ENCODE measurements at places on chromosomes 6 and 20.

DNA sequence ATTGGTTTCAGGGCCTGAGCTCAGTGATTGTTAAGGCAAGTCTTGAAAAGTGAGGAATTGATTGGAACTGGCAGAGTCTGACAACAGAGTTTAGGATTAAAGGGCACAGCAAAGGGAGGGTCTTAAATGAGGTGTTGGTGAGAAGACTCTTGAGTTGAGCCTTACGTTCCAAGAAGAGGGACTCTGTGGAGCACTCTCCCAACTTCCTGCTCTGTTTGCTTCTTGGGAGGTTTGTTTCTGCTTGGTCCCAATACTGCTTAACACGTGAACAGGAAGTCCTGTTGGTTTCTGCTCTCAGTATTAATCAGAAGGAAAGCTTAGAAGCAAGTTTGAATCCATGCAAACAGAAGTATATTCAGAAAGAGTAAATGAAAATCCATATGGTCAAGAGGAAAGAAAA lies 15.6 kb upstream of the SYNDIG1 start:
- DNase-seq = no peak

GRCh38 chr20:13852306-13852705 lies 67.5 kb downstream of the NDUFAF5 start:
- DNase-seq = no peak

DNA sequence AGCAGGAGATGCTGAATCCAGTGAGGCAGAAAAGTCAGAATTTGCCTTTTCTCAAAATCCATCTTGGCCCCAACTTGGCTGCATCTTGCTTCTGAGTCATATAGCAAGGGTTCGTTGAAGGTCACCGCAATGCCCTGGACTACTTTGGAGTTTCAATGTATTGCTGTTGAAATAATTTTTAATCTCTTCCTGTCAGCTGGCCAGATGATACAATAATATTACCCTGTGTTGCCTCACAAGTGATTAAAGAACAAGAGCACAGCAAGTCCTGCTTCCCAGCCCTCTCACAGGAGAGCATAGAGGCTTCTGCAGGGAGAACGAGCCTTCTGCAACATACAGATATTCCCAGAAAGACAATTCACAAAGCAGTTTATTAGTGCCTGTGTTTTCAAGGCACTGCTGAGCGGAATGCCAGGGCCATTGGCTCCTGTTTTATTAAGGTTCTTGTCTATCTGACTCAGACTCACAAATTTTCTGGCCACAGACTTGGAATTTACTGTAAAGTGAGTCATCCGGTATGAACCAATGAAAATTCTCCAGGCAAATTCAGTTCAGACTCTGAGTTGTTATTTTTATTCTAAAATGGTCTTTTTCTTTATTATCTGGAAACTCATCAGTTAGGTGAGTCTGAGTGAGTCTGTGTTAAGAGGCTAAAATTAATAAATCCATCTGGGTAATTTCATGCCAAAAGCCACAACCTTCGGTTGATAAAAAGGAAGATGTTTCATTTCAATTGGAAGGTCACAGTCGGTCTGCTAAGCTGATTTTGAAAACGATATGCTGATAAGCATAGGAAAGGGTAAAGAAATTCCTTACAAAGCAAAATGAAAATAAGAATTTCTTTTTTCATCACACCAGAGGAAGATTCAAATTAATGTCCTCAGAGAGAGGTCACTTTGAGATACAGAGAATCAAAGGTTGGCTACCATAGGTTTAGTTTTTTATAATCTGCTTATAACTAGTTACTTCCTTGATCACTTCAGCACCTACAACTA lies 289.4 kb upstream of the STXBP5 start:
- no peak for DNase-seq

GRCh38 chr6:137904822-137905617 lies 38.0 kb downstream of the TNFAIP3 start:
- no peak for DNase-seq

- peak; percentile 69 for DNase-seq
Observed at GRCh38 chr20:20267685-20268370, 100.1 kb upstream of the INSM1 start.

DNA sequence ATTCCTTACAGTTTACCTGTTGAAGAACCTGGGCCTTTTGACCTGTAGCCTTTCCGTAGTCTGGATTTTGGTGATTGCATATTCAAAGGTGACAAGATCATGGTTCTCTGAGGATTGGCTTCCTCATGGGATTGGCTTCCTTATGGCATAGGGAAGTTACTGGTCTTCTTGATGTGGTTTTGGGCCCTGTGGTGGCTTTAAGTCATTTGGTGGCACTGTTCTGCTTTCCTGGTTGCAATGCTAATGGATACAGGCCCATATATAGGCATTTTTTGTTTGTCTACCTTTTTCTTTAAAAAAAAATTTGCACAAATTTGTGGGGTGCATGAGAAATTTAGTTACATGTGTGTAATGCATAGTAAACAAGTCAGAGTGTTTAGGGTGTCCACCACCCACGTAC lies 185.7 kb downstream of the CDKAL1 start:
- DNase-seq = no peak

DNA sequence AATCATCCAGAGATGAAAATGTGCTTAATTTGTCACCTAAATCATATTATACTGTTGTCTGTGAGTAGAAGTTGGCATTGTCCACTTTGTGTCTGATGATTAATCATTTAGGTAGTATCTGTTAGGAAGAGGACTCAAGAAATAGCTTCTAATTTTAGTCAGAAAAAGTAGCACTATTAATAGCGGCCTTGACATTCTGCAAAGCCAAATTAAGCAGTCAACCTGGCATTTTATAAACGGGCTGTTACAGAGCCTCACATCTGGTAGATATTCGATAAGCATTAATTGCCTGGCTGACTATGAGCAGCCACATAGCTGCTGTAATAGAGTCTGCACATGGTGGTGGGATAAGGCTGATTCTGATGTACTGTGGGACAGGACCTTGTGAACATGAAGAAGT lies 99.5 kb downstream of the KLHL32 start:
- DNase-seq = no peak

- no peak for DNase-seq
Observed at GRCh38 chr6:56328728-56329090, 81.3 kb upstream of the COL21A1 start.

- no peak for DNase-seq
Observed at GRCh38 chr6:62976566-62976965, 234.7 kb upstream of the FKBP1C start.

DNA sequence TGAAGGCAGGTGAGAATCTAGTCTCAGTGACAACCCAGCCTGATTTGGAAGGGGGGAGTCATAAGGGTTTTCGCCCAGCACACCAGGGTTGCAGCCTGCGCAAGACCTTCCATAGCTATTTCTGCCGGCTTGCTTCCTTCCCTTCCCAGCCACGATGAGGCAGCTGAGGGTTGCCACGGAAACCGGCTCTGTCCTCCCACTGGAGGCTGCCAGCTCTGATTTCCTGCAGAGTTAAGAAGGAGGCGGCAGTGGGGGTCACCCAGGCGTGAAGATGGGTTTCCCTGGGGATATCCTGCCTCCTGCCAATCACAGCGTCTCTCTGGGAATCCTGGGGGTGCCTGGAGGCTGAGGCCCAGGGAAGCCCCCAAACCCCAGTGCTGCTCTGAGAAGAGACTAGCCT lies 23.1 kb upstream of the KCNB1 start:
- DNase-seq = peak; percentile 55

- no peak for DNase-seq
Observed at GRCh38 chr6:151199991-151200390, 39.8 kb upstream of the AKAP12 start.

DNA sequence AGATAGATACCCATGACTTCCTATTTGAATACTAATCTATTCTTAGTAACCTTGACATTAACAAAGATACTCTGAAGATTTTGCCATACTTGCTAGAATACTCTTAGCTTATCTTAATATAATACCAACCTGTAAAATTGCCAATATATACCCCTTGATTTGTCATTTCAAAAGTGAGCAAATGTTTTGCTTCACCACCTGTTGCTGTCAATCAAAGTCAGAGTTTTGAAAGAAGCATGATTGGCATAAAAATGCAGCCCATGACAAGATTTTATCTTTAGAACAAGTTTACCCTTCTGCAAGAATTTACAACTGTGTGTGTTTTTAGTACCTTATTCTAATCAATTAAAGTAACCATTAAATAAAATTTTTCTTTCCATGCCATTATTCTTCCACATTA lies 236.2 kb downstream of the TBX18 start:
- no peak for DNase-seq

GRCh38 chr6:24864343-24864742 lies 65.6 kb upstream of the ARMH2 start:
- DNase-seq = peak; percentile 93

GRCh38 chr20:52094693-52095092 lies 96.9 kb downstream of the ZFP64 start:
- no peak for DNase-seq

DNA sequence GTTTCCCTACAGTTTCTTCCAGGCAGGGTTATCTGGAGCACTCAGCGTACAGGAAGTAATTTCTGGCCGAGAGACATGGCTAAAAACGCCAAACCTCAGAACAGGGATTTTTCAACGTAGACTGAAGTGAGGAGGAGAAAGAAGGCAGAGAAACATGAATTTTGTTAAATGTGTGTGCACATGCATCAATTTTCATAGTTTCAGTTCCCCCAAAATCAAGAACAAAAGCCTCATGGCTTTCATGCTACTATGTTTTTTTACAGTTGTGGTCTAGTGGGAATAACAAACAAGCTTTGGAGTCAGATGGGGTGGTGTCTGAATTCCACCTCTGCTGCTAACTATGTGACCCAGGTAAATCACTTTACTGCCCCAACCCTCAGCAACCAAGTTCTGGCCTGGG lies 4.9 kb downstream of the TOMM34 start:
- no peak for DNase-seq

DNA sequence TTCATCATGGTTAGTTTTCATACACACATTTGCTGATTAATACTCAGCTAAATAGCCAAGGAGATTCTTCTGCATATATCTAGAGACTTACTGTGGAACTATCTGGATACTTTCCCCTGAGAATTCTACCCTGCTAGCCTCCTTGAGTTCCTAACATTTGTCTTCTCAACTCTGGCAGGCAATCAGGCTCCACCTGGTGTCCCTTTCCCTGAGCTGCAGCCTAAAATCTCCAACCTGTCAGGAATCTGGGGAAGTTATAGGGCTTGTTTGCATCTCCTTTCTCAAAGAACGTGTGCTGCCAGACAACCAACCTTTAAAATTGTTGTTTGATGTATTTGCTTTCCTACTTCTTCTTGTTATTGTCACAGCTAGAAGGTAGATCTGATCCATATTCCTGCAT lies 73.4 kb downstream of the FUT9 start:
- no peak for DNase-seq

DNA sequence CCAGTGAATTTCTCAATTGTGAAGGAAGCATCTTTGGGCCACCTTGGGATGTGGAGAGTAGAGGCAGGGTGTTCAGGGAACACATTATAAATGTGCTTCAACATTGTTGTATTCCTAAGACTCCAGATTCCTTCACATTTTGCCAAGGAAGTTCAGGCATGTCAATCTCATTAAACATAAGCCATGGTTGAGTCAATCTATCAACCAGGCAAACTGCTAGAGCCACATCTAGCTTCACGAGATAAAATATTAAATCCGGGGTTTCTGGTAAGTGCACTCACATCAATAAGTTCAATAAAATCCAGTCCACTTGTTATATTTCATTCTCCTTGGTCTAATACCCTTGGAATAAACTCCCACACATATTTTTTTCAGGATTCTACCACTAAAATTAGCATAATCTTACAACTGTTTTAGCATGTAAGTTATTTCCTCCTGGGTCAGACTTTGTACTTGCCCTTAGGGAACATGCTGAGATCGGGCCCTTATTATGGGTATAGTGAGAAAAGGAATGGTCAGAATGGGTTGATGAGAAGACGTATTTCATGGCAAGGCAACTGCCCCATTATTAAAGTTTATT lies 93.6 kb downstream of the ADTRP start:
- DNase-seq = no peak

DNA sequence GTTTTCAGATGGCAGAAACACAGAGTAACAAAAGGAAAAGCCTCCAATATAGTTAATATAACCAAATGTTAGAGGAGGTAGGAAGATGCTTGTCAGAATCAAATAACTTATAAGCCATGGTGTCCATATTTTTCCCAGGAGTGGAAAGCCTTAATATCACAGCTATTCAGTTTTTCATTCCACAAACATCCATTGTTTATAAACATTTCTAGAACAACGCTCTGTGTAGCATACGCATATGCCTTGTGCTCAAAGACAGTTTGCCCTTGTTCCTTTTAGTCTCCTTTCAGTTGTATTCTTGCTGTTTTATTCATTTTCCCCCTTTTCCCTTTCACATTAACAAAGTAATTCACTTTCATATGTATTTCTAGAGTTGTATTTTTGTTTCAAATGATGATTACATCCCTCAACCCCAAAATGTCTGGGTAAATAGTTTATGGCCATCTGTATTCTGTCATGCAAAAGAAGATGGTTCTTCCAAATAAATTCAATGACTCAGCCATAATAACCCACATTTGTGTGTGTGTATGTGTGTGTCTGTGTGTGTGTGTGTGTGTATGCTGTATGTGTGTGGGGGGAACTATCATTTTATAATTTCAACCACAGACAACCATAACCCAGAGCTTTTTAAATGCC lies 455.7 kb upstream of the SOX4 start:
- DNase-seq = no peak

DNA sequence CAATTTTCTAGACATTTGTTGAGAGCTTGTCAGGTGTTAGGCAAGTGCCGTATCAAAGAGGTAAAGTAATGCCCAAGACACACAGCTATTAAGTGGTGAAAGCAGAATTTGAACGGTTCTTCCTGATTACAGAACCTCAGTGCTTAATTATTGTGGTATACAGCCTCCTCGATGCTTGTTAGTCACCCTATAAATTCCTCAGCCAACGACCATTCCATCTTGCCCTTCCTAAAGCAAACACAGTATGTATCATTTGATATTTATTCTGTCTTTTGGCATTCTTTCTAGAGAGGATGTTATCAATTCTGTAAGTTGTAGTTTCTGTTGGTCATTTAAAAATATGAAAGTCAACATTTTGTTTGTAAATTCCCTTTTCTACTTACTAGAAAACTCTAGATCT lies 297.8 kb upstream of the BMP2 start:
- no peak for DNase-seq

- DNase-seq = no peak
Observed at GRCh38 chr6:7720346-7720745, 5.6 kb upstream of the BMP6 start.

GRCh38 chr6:167676000-167676665 lies 150.6 kb upstream of the AFDN start:
- no peak for DNase-seq

DNA sequence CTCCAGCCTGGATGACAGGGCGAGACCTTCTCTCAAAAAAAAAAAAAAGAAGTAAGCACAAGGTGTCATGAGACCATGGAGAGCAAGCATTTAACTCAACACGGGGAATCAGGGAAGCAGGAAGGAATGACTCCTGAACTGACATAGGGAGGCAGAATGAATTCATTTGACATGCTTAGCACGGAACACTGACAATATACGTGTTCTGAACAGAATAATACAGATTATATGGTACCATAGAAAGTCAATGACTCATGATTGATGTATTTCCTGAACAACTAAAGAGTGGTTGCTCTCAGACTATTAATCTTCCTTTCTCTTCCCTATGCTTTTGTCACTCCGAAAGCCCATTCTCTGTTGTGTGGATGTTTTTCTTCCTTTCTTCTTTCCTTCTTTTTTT lies 20.7 kb upstream of the ASIP start:
- no peak for DNase-seq

Measured in NCI-H1694 (cell line).